ENCODE measurements at places on chromosomes 6 and 20.

GRCh38 chr20:57615445-57615811 is 4.8 kb downstream of the ZBP1 start:
- no peak for DNase-seq

- DNase-seq = no peak
Observed at GRCh38 chr6:28634761-28635546, 109.3 kb downstream of the GPX5 start.

GRCh38 chr6:2911171-2911570 is 8.1 kb upstream of the SERPINB9 start:
- DNase-seq = no peak

DNA sequence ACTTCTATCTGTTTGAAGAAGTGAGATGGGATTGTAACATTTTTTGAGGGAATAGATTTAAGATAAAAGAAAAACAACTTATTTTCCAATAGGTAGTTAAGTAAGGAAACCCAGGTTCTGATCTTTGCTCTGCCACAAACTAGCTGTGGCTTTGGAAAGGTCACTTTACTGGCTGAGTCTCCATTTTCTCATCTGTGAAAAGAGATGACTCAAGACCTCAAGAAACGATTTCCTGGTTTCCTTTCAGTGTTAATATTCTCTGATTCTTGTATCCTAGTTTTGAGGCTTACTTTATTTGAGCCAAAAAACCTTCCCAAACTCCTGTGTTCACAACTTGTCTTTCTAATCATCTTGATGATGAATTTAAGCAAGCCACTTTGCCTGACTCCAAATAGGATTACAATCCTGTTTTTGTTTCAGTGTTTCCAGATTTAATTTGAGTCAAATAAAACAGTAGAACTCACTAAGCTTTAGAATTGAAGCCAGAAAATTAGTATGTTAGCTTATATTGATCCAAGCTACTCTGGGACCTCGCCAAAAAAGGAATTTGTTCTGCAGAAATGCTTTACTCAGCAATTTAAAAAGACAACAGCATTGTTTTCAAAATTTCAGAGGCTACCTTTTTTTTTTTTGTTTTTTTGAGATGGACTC is 51.1 kb downstream of the ENPP1 start:
- DNase-seq = no peak

DNA sequence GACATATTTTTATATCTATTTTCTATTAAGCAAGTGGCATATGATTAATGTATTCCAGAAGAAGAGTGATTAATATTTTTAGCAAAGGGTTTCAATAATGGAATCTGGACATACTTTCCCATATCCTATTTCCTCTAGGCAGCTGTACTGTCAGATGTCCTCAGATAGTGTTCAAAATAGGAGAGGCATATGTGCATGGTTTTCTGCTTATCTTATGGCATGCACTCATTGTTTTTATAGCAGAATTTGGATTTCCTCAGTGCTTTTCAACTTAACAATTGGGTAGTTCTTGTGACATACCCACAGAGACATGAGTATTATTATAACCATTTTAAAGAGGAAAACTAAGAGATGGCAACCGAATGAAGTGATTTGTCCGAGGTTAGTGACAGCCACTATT is 12.6 kb upstream of the SLC17A5 start:
- DNase-seq = no peak

DNA sequence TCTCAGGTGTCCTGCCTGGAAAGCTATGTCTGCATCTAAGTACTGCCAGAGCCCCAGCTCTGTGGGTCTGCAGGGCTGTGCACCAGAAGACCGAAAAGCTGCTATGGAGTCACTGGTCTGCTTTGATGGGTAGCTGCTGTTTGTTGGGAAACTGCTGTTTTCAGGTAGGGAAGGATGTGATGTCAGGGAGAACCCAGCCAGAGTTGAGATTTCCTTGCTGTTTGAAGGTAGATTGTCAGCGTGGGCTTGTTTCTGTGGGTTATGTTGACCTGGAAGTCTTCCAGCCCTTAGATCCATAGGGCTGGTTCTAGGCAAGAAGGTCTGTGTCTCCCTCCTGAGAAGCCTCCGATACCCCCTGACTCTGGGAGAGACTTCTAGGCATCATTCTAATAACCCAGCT is 12.2 kb upstream of the SHLD1 start:
- DNase-seq = no peak

DNA sequence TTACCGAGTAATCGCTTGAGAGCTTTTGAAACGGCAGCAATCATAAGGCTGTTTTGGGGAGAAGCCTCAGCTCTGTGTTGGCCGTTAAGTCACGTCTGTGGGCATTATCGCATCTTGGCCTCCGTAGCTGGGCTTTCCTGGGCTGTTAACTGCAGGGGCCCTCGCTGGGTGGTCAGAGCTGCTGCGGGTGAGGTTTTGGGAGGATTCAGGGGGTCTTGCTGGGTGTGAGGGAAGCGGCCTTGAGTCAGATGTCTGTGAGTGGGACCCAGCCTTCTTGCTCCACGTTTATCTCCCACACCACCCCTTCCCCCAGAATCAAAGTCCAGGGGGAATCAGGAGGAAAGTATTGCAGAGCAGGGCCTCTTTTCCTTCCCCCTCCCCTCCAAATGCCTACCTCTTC is 3.2 kb upstream of the APCDD1L start:
- DNase-seq = no peak

DNA sequence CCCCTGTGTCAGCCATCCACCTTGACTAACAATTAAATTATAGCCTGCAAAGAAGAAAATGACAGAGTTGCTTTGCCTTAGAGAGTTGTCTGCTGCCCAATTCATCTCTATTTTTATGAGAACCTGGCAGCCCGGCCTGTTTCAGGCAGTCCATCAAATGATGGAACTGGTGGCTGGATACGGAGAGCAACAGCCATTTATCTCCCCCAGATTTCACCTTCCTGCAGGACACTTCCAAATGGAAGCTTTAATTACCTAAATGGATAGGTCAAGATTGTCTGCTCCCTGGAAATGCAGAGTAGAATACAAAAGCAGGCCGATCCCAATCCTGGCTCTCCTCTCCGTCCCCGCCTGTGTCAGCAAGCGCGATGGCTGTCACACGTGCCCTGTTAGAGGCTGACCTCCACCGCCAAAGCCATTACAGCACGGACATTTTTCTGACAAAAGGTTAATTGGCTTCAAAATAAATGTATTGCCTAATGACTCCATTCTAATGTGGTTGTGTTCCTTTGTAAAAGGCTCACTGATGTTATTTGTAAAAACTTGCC is 86.7 kb downstream of the PACRG start:
- DNase-seq = no peak

DNA sequence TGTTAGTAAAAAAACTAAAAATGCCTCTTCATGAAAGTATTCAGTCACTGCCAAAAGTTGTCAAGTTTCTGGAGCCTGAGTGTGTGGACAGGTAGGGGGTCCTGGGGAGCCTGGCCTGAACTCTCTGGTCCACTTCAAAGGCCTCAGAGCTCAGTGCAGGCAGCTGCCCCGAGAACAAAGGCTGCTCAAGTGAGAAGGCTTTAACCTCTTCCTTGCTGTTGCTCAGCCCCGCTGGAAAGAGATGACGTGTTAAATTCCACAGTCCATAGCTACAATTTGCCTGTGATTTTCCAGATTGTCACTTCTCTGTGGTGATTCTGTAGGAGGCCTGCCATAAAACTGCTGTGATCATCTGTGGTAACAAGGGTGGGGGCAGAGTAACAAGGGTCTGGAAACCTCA is 96.9 kb downstream of the FAM120B start:
- DNase-seq = no peak

GRCh38 chr20:55685841-55686240 is 319.5 kb downstream of the CBLN4 start:
- DNase-seq = no peak

DNA sequence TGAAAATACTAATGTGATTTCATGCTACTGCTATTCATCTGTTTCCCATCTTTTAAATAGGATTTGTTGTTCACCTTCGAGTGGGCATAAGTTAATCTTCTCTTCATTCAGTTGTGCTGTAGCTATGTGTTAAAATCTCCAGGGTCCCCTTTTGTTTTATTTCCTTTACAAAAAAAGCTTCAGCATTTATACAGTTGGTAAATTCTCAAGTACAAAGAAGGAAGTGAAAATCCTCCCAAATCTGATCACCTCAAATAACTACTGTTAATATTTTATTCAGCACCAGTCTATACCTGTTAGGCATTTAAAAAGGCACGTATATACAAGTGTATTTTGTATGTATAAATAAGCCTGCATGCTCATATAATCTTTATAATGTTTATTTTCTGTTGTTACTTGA is 251.2 kb downstream of the TMEM242 start:
- DNase-seq = no peak
